ENCODE measurements at places on chromosomes 2 and 18.

GRCh38 chr2:43169099-43169945, 57.1 kb downstream of the ZFP36L2 start:
- DNase-seq: peak; percentile 51

DNA sequence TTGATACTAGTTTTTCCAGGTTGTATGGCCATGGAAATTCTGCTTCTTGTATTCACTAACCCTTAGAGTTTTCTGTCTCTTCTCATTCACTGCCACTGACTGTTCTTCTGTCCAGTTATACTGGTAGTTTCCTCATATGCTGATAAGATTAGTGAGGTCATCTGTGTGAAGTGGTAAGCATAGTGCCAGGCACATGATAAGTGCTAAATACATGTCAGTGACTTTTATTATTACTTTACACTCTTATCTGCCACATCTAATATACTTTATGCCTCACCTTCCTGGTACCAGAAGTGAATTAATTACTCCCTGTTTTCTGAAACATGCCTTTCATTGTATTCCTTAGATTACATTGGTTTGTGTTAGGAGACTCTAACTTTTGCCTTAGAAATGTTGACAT, 91.3 kb downstream of the NBEAL1 start:
- DNase-seq: no peak

- no peak for DNase-seq
Measured at GRCh38 chr2:134372611-134373131, 118.8 kb downstream of the MGAT5 start.

- no peak for DNase-seq
Measured at GRCh38 chr2:172513935-172514586, 41.8 kb upstream of the PDK1 start.
